ENCODE measurements at places on chromosomes 1 and 21. TPM values are rescaled to one million over a fixed set of nuclear protein-coding genes. Genes with fewer than 3 reads are reported as not detected.

DNA sequence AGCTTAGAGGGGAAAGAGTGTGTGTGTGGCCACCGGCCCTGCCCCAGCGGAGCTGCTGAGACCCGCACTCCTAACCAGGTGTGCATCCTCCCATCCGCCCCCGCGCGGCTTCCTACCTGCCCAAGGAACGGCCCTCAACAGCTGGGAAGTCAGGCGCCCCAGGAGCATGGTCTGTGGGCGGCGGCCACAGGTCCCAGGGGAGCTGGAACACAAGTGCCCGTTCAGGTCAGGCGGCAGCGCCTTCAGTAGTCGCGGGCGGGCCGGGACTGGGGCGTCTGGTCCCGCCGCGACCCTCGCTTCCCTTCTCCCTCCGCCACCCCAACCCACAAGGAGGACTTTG, 448 bp downstream of the AURKAIP1 start:
- no peak for DNase-seq

The CFAP141 gene
- not detected for total RNA-seq

The CDC20 gene
- total RNA-seq: 14.5 TPM

- DNase-seq: no peak
Observed at GRCh38 chr21:14956807-14957206, 108.0 kb downstream of the NRIP1 start.

DNA sequence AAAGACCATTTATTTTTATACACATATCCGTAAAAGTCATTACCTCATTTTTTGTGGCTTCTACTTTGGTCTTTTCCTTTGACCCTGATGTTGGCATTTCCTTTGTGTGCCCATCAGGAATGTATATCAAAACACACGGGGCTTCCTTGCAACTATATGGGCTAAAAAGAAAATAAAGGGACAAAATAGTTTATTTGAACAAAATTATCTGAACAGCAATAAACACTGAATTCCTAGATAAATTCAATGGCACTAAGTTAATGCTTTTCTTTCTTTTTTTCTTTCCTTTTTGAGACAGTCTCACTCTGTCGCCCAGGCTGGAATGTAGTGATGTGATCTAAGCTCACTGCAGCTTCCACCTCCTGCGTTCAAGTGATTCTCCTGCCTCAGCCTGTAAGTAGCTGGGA, 45.2 kb downstream of the EPRS1 start:
- DNase-seq: no peak

The SPRR2B gene
- total RNA-seq: not detected

GRCh38 chr1:182617734-182618351, 13.7 kb upstream of the RGS16 start:
- no peak for DNase-seq

- no peak for DNase-seq
Observed at GRCh38 chr1:210711825-210712612, 383.3 kb downstream of the HHAT start.

The PEAR1 gene
- total RNA-seq: 13.7 TPM

The DISC1 gene
- 7.1 TPM for total RNA-seq

- no peak for DNase-seq
Observed at GRCh38 chr21:44419679-44420078, 35.6 kb upstream of the LRRC3 start.

GRCh38 chr1:70140343-70140742, 65.0 kb downstream of the LRRC40 start:
- no peak for DNase-seq

- DNase-seq: no peak
Observed at GRCh38 chr1:118023199-118023598, 93.7 kb downstream of the WDR3 start.

The CRYBG2 gene
- not detected for total RNA-seq

GRCh38 chr1:220113136-220113695, 19.3 kb downstream of the IARS2 start:
- no peak for DNase-seq

The HPCA gene
- not detected for total RNA-seq

DNA sequence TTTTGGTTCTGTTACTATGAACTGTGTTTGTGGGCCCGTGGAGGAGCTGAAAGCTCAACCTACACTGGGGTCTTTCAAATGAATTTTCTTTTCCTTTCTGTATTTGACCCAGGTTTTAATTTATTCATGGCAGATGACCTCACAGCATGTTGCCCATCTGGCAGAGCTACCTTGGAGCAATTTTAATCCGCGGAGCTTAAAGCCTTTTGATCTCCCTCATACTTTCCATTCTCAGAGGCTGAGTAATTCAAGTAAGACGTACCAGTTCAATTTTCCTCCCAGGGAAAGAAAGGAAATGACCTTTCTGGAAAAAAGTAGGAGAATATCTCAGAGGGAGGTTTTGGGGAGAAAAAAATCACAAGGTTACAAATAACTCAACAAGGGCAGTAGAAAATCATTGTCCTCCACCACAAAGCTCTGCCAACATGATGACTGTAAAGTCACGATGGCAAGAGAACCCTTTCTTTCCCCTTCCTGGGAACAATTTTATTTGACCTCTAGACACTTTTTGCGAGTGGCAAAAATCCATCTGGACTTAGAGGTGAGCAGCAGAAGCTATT, 21.6 kb upstream of the PCP4 start:
- no peak for DNase-seq

The LIPI gene
- total RNA-seq: not detected

All from chondrocyte (in vitro differentiated cells).